ENCODE measurements at places on chromosomes 13 and 19.

GRCh38 chr13:104595511-104595910, 1529.3 kb upstream of the SLC10A2 start:
- DNase-seq: no peak

- no peak for DNase-seq
These were observed 22.3 kb upstream of the SLC46A3 start for GRCh38 chr13:28741084-28741491.

- DNase-seq: no peak
These were observed 15.1 kb downstream of the PLPP2 start for GRCh38 chr19:275958-276646.

DNA sequence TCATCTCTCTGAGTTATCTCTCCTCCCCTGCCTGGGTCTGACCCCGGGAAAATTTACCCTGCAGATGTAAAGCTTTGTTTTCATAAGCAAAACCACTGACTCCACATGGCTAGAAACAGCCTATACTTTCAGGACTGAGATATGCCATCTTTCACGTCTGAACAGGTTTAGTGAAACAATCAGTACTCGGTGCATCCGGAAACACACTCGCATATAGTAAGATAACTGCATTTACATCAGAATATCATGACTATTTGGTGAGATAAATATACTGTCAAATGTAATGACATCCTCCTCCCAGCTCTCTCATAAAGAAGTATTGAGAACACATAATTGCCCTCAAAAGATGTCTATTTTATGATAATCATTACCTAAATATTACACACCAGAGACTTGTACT, 172.8 kb downstream of the EFNB2 start:
- no peak for DNase-seq

GRCh38 chr13:109028624-109029023, 399.2 kb downstream of the MYO16 start:
- no peak for DNase-seq

- no peak for DNase-seq
These were observed 14.6 kb downstream of the MPND start for GRCh38 chr19:4357921-4358326.

DNA sequence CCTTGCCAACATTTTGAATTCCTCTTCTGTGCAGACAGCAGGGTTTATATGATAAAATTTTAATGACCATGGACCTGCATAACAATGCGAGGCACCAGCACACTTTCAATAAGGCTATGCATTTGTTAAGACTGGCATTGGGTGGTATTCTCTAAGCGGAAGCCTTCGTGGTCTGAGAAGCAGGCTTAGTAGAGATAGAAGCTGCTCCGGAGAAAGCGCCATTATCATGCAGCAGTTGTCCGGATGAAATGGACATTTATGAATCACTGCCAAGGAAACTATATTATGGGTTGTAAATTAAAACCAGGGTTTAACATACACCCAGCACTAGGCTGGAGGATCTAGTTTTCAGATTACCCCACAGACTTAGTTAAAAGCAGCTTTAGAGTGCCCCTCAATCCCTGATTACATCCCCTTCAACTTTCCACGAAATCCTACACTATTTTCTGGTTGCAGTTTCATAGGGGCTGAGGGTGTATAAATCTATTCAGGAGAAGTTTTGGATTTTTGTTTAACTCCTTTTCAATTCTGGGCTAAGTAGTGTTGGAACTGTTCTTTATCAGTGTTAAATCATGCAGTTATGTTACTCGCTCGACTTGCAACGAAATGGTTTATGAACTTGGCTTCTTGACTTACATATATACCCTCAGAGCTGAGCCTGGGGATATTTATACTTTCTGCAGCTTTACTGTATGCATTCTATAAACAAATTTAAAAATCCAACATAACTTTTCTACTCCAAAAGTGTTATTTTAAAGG, 193.3 kb downstream of the PCDH9 start:
- DNase-seq: no peak

GRCh38 chr19:46992699-46993535, 26.7 kb upstream of the NPAS1 start:
- DNase-seq: no peak

DNA sequence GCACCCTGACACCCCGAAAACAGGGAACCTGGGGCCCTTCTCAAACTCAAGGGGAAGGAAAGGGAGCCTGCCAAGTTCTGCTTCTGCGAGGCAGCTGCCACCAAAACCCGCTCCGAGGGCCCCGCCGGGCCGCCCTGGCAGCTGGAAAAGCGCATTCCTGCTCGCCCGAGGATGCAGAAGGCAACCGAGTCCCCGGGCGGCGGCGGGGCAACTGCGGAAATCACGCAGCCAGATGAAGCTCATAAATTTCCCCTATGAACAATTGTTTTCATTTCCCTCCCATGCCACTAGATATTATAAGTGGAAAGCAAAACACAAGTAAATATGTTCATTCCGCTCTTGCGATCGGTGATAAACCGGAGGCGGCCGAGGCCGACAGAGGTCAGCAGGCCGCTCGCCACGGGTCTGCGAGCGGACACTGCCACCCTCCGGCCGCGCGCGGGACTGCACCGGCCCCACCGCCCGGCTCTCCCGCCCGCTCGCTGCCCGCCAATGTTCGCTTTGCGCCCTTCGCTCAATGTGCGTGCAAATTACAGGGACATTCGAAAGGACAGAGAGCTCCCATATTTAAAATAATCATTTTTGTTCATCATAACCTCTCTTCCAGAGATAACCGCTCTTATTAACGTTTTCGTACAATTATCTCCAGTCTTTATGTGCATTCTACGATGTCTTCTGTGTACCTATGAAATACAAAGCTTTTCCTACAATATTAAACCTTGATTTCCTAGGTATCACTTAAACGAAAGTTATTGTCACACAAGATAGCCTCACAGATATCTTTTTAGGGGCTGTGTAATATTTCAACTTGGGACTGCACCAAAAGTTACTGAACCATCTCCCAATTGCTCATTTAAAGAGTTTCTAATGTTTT, 120.8 kb upstream of the ZNF507 start:
- peak; percentile 55 for DNase-seq

GRCh38 chr13:31037874-31038500, 105.5 kb downstream of the TEX26 start:
- no peak for DNase-seq

GRCh38 chr19:30669329-30670010, 297.3 kb downstream of the ZNF536 start:
- peak; percentile 42 for DNase-seq

DNA sequence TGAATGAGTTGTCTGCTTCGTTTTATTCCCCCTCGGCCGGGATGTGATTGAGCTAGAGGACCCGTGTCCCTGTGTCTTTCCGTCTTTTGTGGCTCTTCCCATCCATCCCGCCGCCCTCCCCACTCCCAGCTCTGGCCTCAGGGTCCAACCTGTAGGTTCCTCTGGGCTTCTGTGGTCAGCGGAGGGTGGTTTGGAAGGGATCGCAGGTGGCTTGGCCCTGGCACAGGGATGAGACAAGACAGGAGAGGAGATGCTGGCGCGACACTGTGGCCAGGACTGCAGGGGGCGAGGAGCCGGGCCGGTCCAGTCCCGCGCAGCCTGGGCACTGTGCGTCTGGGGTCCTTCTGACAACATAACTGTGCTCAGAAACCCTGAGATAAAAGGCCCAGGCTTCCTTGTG, 2.0 kb downstream of the EVI5L start:
- no peak for DNase-seq

DNA sequence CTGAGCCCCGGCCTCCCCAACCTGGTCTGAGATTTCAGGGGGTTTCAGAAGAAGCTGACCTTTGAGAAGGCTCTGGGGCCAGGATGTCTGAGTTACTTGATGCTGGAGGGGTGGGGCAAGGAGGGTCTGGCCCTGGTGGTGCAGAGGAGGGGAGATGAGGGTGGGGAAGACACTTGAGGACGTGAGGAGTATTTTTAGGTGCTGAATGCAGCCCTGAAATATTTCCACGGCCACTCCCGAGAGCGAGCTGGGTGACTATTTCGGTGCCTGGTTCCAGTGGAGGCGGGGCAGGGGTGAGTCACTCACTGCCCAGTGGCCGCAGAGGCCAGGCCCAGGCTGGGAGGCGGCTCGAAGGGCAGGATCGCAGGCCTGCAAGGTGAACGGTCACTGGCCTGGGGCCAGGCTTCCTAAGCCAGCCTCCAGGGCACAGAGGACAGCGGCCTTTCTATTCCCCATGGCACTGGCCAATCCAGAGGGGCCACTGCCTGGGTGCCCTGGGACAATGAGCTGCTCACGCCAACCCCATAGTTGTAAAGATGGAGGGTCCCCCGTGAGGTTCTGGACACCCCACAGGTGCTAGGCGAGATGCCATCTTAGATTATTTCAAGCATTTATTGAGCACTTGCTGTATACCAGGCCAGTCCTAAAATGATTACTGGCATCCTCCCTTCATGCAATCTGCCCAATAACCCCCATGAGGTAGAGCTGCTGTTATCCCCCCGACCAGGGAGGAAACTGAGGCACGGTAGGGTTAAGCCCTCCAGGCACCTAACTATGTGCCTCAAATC, 19.7 kb upstream of the JUND start:
- peak; percentile 6 for DNase-seq

- DNase-seq: no peak
These were observed 365.9 kb downstream of the FGF14 start for GRCh38 chr13:102035969-102036368.

- no peak for DNase-seq
These were observed 11.6 kb upstream of the CACNG7 start for GRCh38 chr19:53897459-53897858.

DNA sequence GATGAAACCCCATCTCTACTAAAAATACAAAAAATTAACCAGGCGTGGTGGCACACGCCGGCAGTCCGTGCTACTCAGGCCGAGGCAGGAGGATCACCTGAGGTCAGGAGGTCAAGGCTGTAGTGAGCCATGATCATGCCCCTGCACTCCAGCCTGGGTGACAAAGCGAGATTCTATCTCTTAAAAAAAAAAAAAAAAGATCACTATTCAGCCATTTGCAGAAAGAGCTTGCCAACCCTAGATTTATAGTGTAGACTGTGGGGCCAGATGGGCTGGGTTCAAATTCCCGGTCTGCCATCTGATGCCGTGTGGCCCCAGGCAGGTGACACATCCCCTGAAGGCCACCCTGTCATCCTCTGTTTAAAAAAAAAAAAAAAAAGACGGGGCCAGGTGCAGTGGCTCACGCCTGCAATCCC, 28.9 kb downstream of the SMIM24 start:
- no peak for DNase-seq

DNA sequence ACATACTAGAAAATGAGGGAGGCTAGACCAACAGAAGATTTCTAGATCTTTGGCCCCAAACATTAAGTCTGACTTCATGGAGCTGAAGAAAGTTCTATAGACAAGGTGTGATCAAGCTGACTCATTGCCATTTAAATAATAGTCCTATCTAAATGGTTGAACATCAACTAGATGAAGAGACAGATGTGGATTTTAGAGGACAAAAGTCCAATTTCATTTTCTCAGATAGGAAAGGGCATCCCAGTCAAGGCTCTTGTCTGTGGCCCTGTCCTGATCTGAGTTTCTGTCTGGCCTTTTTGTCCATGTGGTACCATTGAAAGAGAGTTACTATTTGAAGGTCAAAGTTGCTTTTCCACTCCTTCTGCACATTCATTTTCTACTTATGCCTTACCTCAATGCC, 74.6 kb downstream of the MBNL2 start:
- DNase-seq: no peak

- DNase-seq: peak; percentile 60
These were observed 15.7 kb downstream of the PNPLA6 start for GRCh38 chr19:7550987-7551761.

DNA sequence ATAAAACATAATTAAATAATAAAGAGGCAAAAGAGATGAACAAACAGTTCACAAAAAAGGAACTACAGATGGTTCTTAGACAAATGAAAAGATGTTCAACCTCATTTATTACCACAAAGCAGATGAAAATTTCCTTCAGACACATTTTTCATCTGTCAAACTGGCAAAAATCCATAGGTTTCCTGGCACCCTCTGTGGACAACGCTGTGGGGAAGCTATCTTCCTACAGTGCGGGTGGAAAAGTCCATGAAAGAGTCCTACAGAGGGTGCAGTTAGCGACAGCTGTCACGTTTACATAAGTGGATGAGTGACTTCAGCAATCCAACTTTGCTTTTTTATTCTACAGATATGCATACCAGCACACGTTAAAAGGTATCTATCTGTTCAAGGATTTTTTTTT, 30.3 kb upstream of the PDCD5 start:
- DNase-seq: no peak

- peak; percentile 83 for DNase-seq
These were observed 2.4 kb downstream of the DHX34 start for GRCh38 chr19:47351548-47351947.

DNA sequence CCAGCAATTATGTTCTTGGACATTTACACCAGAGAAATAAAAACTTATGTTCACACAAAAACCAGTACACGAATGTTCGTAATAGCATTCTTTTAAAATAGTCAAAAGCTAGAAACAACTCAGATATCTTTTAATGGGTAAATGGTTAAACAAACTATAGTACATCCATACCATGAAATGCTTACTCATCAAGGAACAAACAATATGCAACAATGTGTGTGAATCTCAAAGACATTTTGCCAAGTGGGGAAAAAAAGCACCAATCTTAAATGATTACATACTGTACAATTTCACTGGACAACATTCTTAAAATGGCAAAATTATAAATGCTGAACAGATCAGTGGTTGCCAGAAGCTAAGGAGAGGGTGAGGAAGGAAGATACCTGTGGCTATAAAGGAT, 36.6 kb downstream of the MYCBP2 start:
- no peak for DNase-seq

GRCh38 chr19:1213391-1214286, 8.1 kb downstream of the STK11 start:
- DNase-seq: peak; percentile 88

GRCh38 chr13:71801165-71801760, 65.7 kb downstream of the DACH1 start:
- peak; percentile 27 for DNase-seq

DNA sequence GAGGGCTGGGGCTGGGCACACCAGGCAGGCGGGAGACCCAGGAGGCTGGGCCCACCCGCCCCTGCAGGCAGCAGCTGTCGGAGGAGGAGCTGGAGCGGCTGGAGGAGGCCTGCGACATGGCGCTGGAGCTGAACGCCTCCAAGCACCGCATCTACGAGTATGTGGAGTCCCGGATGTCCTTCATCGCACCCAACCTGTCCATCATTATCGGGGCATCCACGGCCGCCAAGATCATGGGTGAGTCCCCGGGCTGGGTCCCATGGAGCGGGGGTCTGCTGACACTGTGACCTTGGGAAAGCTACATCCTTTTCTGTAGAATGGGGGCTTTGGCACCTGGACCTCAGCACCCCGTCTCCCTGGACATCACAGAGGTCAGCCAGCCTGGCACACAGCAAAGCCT, 8.1 kb downstream of the PRPF31 start:
- DNase-seq: no peak

GRCh38 chr19:5188548-5189317, 151.9 kb downstream of the PTPRS start:
- no peak for DNase-seq

GRCh38 chr19:18899624-18900560, 3.9 kb upstream of the CERS1 start:
- DNase-seq: no peak

GRCh38 chr13:37360556-37360955, 238.0 kb downstream of the POSTN start:
- no peak for DNase-seq

Data from hematopoietic multipotent progenitor cell treated with erythropoietin and hydrocortisone succinate and interleukin-3 and kit ligand, for 8 days (in vitro differentiated cells).